Activated T-cell treated with anti-CD3 and anti-CD28 coated beads, Interleukin-2, amount 50 U/mL, for 72 hours (primary cell): ENCODE measurements at places on chromosomes 12 and 14. TPM values are rescaled to one million over a fixed set of nuclear protein-coding genes. Genes with fewer than 3 reads are reported as not detected.

The ENDOU gene
- 0.26 TPM for total RNA-seq

The PIWIL1 gene
- not detected for total RNA-seq

DNA sequence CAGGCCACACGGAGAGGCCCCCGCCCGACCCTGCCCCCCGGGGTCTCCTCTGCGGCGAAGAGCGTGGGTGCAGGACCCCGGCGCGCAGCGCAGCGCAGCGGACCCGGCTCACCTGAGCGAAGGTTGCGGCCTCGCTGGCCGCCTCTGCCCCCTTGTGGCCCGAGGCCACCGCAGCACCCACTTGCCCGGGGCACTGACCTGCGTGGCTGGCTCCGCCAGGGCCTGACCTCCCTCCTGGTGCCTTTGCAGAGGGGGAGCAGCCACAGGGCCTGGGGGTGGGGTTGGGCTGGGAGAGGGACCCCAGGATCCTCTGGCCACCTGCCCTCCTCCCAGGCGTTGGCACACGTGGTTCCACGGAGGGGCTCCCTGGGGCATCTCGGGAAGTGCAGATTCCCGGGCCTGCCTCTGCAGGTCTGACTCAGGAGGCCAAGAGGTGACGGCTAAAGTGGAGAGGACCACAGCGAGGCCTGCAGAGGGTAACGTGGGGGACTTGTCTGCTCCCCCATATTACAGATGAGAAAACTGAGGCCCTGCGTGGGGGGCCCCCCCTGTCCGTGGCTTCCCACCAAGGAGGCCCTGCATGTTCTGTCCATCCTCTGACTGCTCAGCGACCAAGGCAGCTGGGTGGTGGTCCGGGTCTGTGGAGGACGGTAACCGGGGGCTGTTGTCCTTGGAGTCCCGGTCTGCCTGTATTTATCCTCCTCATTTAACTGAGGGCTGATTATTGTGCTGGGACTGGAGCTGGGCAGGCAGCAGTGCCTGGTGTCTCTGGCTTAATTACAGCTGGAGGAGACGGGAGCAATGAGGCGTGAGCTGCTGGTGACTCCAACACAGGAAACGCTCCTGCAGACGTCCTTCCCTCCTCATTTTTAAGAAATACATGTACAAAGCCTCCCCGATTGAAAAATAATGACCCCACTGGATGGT lies 67.9 kb upstream of the BEGAIN start:
- peaks cover 19% of the 10 kb centered on the region for H3K27me3 ChIP-seq
- peak; percentile 64 for DNase-seq
- H3K27ac ChIP-seq: no peak overlapping the region

DNA sequence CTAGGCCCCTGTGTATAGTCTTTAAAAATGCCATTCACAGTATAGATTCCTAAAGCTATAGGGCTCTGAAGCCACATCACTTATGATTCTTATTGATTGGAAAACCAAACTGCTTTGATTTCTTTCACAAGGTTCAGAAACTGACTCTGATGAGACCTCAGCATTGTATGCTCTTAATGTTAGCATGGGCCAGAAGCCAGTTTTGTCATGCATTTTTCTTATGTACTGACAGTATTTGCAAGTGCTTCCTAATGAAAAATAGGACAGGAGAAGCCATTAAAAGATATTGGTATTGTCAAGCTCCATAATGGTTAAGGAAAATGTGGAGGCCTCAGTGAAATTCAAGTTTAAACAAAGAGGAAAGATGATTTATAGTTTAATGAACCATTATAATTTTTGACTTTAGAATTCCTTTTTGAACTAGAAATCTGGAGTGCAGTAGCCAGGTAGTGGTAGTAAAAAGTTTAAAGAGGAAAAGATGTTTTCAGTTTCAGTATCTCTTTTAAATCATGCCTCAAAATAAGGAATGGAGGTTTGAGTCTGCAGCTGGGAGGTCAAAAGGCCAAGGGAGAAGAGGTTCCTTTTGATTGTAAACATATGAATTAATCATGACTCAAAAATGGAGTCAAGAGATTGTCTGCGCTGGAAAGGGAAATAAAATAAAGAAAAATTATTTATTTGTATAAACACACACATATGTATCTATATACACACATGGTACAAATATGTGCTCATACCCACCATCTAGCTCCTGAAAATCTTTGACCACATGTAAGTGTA lies 388.1 kb upstream of the PRICKLE1 start:
- no peaks in the 10 kb centered on the region for H3K36me3 ChIP-seq
- H3K27ac ChIP-seq: no peak overlapping the region
- no peaks in the 10 kb centered on the region for H3K4me1 ChIP-seq
- DNase-seq: no peak
- H3K27me3 ChIP-seq: no peaks in the 10 kb centered on the region
- no peak overlapping the region for H3K4me3 ChIP-seq

- H3K27ac ChIP-seq: no peak overlapping the region
- peaks cover 12% of the 10 kb centered on the region for H3K36me3 ChIP-seq
- no peaks in the 10 kb centered on the region for H3K27me3 ChIP-seq
- peaks cover 14% of the 10 kb centered on the region for H3K4me1 ChIP-seq
- H3K4me3 ChIP-seq: no peak overlapping the region
Measured at GRCh38 chr12:56286044-56286830, 13.9 kb downstream of the CS start.

- H3K27ac ChIP-seq: no peak overlapping the region
- H3K36me3 ChIP-seq: no peaks in the 10 kb centered on the region
- no peaks in the 10 kb centered on the region for H3K27me3 ChIP-seq
- H3K4me1 ChIP-seq: peaks cover 6% of the 10 kb centered on the region
- no peak overlapping the region for H3K4me3 ChIP-seq
Measured at GRCh38 chr12:19620222-19620621, 180.9 kb downstream of the AEBP2 start.

DNA sequence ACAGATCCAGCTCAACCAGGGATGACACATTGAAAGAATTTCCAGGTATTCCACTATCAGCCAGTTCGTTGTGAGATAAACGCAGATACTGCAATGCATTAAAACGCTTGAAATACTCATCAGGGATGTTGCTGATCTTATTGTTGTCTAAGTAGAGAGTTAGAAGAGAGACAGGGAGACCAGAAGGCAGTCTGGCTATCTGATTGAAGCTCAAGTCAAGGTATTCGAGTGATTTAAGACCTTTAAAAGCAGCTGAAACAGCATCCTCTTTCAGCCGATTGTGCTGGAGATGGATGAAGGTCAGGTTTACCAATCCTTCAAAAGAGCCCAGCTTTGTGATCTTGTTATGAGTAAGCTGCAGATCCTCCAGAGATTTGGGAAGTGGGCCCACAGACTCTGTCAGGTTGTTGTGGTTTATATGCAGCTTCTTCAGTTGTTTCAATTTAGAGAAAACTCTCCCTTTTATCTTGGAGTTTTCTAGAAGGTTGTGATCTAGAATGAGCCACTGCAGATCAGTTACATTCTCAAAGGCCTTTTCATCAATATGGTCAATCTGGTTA lies 3.0 kb downstream of the LUM start:
- no peaks in the 10 kb centered on the region for H3K36me3 ChIP-seq
- no peaks in the 10 kb centered on the region for H3K4me1 ChIP-seq
- DNase-seq: no peak
- no peaks in the 10 kb centered on the region for H3K27me3 ChIP-seq

DNA sequence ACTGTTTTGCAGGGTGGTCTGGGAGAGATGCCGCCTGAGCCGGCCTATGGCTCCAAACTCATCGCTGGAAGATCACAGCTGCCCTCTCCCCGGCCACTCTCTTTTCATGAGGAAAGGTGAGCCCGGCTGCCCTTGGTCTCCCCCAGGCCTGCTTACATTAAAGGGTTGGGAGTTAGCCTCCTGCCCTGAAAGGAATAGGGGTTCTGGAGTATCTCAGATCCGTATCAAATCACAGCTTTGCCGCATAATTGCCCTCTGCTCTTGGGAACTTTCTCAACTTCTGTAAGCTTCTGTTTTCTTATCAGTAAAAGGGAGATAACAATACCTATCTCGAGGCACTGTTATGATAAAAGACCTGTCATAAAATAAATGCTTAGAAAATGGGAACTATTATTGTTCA lies 17.6 kb downstream of the PHLDA1 start:
- no peak overlapping the region for H3K4me3 ChIP-seq
- no peaks in the 10 kb centered on the region for H3K27me3 ChIP-seq
- DNase-seq: no peak
- no peaks in the 10 kb centered on the region for H3K36me3 ChIP-seq

- no peaks in the 10 kb centered on the region for H3K27me3 ChIP-seq
- no peak for DNase-seq
- peaks cover 40% of the 10 kb centered on the region for H3K4me1 ChIP-seq
- H3K4me3 ChIP-seq: peak overlapping the region; percentile 74
- H3K27ac ChIP-seq: peak overlapping the region; percentile 80
Measured at GRCh38 chr12:109967383-109968031, 28.7 kb downstream of the GIT2 start.
